Esophagus squamous epithelium (tissue), 5 donors: ENCODE measurements at places on chromosomes 2 and 18. TPM values are rescaled to one million over a fixed set of nuclear protein-coding genes. Genes with fewer than 3 reads are reported as not detected.

The HOXD4 gene
- 0.31 TPM for total RNA-seq

The LINC00305 gene
- total RNA-seq: not detected

The IL1B gene
- total RNA-seq: 1.3 TPM

The UGT1A8 gene
- total RNA-seq: 1.3 TPM

The CCDC195 gene
- total RNA-seq: not detected

GRCh38 chr2:167595839-167596471 lies 651.4 kb downstream of the STK39 start:
- H3K4me3 ChIP-seq: no peak overlapping the region
- DNase-seq: no peak
- no peaks in the 10 kb centered on the region for H3K36me3 ChIP-seq
- no peak overlapping the region for H3K27ac ChIP-seq
- H3K4me1 ChIP-seq: no peaks in the 10 kb centered on the region

GRCh38 chr2:23649819-23650218 lies 264.8 kb downstream of the KLHL29 start:
- no peaks in the 10 kb centered on the region for H3K27me3 ChIP-seq
- peaks cover 8% of the 10 kb centered on the region for H3K4me1 ChIP-seq
- H3K27ac ChIP-seq: peak overlapping the region; percentile 64
- H3K4me3 ChIP-seq: no peak overlapping the region
- no peak for DNase-seq

DNA sequence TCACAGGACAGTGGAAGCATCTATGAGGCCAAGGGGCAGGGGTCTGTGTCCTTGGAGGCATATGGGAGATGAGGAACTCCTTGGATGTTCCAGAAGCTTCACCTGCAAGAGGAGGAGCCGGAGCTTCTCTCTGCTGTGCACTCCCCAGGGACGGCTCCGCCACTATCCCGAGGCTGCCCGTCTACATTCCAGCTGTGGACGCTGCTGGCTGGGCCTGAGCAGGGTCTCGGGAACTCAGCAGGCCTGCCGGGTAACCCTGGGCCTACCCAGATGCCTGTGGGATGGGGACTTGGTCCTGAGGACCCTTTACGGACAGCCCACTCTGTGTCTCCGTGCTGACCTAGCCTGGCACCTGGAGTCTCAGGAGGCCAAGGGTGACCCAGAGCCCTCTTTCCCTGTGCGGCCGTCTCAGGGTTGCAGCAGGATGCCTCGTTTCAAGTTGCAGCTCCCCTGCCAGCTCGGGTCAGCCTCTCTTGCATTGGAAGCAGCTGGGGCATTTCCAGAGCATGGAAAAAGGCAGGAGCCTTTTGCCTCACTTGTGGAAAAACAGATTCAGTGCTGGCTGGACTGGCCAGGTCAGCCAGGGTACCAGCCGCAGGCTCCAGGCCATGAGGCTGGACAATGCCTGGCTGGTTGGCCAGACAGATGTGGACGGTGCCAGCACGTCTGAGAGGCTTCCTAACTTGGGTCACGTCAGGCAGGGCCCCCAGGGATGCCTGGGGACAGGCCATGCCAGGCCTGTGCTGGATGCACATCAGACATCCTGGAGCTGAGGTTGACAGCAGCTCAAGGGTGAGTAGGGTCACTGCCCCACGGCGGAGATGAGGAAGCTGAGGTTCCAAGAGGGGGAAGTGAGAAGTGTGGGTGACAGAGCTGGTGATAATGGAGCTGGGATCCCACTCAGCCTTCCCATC lies 41.5 kb downstream of the SCTR start:
- H3K4me1 ChIP-seq: no peaks in the 10 kb centered on the region
- H3K4me3 ChIP-seq: no peak overlapping the region
- H3K36me3 ChIP-seq: no peaks in the 10 kb centered on the region
- no peak for DNase-seq
- no peak overlapping the region for H3K27ac ChIP-seq
- no peaks in the 10 kb centered on the region for H3K27me3 ChIP-seq

GRCh38 chr2:239223310-239224198 lies 177.3 kb downstream of the HDAC4 start:
- H3K27me3 ChIP-seq: no peaks in the 10 kb centered on the region
- H3K4me3 ChIP-seq: peak overlapping the region; percentile 5
- H3K4me1 ChIP-seq: peaks cover 49% of the 10 kb centered on the region

GRCh38 chr2:201949181-201949926 lies 84.3 kb upstream of the FZD7 start:
- no peak for DNase-seq
- no peak overlapping the region for H3K27ac ChIP-seq
- H3K4me1 ChIP-seq: no peaks in the 10 kb centered on the region
- no peaks in the 10 kb centered on the region for H3K27me3 ChIP-seq
- H3K36me3 ChIP-seq: no peaks in the 10 kb centered on the region

DNA sequence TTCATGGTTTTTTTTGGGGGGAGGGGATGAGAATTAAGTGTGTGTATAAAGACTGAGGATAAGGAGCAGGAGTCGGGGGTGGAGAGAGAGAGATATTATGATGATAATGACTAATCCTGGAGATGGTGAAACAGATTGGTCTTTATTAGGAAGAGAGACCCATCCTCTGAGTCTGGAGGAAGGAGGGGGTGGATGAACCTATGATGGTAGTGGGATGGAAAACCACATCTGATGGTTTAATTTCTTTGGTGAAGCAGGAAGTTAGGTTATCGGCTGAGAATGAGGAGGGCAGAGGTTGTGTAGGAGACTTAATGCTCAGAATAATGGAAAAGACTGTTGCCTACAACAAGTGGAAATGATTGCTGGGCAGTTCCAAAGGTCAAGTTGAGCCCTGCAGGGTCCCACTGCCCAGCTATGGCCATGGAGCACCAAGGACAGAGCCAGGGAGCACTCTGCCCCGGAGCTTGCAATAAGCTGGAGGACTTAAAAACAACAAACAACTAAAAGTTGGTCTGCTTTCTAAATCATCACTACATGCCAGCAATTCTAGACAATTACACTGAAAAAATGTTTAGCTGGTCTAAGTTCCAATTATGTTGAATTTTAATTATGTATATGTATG lies 7.9 kb downstream of the SLC16A14 start:
- no peak for DNase-seq
- no peaks in the 10 kb centered on the region for H3K36me3 ChIP-seq
- no peaks in the 10 kb centered on the region for H3K4me1 ChIP-seq
- no peak overlapping the region for H3K27ac ChIP-seq
- H3K4me3 ChIP-seq: no peak overlapping the region

DNA sequence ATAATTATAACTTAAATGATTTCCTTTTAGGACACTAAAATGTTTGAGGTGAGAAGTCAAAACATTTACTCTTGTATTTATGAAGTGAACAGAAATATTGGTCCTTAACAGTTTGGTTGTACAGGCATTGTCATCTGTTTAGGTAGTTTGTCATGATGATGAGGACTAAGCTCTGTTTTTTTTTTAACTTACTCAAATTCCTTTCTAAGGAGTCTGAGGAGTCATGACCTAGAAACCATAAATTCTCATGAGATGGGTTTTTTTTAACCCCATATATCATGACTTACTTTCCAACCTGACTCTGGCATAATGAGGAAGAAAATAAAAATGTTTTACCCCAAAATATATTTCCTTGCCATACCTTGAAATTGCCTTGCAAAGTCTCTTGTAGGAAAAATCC lies 1176.2 kb downstream of the SUCLG1 start:
- H3K27ac ChIP-seq: no peak overlapping the region
- H3K36me3 ChIP-seq: no peaks in the 10 kb centered on the region
- H3K4me3 ChIP-seq: no peak overlapping the region
- H3K4me1 ChIP-seq: no peaks in the 10 kb centered on the region

- no peak overlapping the region for H3K4me3 ChIP-seq
- no peaks in the 10 kb centered on the region for H3K27me3 ChIP-seq
- no peaks in the 10 kb centered on the region for H3K4me1 ChIP-seq
- H3K36me3 ChIP-seq: no peaks in the 10 kb centered on the region
Measured at GRCh38 chr18:48627216-48627615, 88.4 kb downstream of the CTIF start.

- no peaks in the 10 kb centered on the region for H3K4me1 ChIP-seq
- no peaks in the 10 kb centered on the region for H3K27me3 ChIP-seq
- no peak for DNase-seq
Measured at GRCh38 chr2:217741381-217741955, 261.3 kb downstream of the TNS1 start.

GRCh38 chr2:188773075-188773474 lies 201.1 kb upstream of the COL3A1 start:
- no peak for DNase-seq
- no peak overlapping the region for H3K4me3 ChIP-seq
- no peaks in the 10 kb centered on the region for H3K36me3 ChIP-seq
- H3K27ac ChIP-seq: no peak overlapping the region
- no peaks in the 10 kb centered on the region for H3K4me1 ChIP-seq

DNA sequence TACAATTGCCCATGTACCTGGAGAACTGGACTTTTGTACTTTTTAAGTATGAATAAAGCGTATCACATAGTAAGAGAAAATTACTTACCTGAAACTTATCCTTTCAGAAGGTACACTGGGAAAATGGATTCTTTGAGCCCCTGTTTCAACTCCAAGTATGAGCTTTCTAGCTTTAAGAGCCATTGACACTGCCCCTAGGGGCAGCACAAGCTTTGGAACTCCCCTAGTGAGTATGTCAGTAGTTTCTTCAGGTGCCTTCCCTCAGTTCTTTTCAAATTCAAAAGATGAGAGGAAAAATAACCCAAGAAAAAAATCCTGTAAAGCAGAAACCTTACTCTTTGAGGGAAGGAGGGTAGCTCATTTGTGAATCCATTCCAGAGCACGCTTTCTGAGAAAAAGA lies 124.1 kb downstream of the MEMO1 start:
- no peaks in the 10 kb centered on the region for H3K27me3 ChIP-seq
- DNase-seq: no peak

DNA sequence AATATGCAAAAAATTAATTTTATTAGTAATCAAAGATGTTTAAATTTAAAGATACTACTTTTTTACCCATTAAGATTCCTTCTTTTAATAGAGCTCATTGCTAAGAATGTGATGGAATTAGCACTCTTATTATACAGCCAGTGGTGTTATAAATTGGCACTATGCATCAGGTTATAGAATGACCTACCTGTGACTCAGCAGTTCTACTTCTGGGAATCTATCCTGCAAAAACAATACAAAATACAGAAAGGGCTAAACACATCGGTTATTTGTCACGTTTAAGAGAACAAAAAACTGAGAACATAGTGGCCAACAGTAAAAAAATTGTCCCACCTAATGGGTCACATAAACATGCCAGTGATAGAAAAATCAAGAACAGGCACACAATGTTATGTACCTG lies 9.4 kb upstream of the ADD2 start:
- DNase-seq: no peak
- H3K36me3 ChIP-seq: no peaks in the 10 kb centered on the region
- peaks cover 5% of the 10 kb centered on the region for H3K4me1 ChIP-seq
- H3K4me3 ChIP-seq: no peak overlapping the region
- H3K27me3 ChIP-seq: no peaks in the 10 kb centered on the region
- H3K27ac ChIP-seq: no peak overlapping the region
